Skin of body (tissue), 3 donors: ENCODE measurements at places on chromosomes 5 and 9.

DNA sequence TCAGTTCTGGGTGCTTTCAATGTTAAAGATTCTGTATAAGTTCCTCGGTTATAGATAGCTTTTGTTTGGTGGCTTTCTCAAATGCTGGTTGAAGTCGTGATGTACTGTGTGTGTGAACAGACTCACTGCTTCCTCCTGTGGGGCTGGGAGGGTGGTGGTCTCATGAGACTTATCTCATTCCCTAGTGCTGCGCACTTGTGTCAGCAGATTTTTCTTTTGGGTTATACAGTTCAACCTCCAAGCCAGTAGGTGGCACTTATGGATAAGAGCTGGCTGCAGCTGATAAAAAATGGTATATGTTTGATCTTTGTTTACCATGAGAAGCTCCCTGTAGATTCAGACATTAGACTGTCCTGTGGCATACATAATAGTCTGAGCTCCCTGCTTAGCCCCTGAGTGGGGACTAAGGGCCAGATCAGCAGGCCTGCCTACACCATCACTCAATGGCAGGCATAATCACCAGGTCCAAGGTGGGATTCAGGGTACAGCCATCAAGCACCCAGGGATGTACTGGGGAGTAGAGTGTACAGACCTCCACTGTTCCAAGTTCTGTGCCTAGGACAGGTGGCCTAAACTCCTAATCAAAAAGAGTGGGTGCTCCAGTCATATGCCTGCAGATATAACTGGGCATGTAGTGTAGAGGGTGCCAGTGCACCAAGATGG, 174.2 kb downstream of the OXCT1 start:
- no peak for DNase-seq

GRCh38 chr5:156906807-156907206, 56.2 kb downstream of the TIMD4 start:
- DNase-seq, result no peak

DNA sequence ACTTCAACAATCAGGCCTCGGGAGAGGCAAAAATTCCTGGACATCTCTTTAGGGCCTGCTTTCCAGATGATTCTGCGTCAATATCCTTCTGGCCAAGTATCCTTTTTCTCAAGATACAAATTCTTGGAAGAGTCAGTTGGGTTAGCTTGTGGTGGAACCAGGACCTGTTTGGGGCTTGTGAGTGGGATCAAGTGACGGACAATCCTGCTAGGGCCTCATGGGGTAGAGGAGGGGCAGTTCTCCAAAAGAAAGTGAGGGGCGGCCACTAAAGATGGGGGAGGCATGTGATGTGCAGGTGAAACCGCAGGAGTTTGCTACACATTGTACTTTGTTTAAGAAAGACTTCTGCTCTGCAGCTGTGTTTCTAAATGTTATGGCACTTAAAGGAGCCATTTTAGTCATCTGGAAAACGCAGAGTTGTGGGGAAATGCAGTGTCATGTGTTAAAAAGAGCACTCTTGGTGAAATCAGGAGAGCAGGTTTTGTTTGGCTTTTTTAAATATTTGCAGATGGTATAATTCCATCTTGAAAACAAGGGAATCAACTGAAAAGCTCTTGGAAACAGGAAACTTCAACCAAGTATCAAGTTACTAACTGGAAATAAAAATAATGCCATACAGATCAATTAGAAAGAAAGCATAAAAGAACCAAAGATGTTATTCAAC, 27.4 kb upstream of the GSN start:
- DNase-seq, result peak; percentile 67

DNA sequence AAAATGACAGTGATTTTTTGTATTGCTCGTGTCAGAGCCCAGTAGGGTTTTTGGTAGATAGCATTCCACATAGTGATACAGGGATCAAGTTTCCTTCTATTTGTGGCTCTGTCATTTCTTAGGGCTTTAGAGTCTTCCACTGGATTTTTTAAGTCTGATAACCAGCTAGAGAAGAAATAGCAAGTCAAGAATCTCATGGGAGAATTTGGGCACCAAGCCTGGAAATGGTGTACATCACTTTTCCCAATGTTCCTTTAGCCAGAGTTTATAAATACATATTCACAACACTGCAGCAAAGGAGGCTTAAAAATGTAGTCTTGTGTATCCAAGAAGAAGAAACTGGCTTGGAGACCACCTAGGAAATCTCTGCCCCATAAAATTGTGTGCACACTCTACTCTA, 647.1 kb upstream of the KLF4 start:
- DNase-seq, result no peak

DNA sequence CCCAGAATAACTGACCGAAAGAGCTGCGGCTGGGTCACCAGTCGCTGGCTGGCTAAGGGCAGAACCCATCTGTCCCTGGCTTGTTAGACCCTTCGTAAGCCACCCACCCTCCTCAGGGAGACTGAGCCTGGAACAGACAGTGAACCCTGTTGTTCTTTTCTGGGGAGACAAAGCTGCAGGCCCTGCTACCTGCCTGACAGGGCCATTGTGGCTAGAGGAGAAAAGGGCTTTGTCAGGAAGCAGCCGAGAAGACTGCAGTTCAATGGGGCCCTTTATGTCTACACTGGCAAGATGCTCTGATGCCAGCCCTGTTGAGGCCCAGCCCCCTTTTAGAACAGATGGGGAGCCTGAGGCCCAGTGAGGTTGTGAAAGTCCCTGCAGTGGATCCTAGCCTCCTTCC, 3.7 kb upstream of the NIPAL4 start:
- DNase-seq, result no peak

GRCh38 chr5:181121675-181122561, 9.1 kb downstream of the OR2V1 start:
- DNase-seq, result no peak

DNA sequence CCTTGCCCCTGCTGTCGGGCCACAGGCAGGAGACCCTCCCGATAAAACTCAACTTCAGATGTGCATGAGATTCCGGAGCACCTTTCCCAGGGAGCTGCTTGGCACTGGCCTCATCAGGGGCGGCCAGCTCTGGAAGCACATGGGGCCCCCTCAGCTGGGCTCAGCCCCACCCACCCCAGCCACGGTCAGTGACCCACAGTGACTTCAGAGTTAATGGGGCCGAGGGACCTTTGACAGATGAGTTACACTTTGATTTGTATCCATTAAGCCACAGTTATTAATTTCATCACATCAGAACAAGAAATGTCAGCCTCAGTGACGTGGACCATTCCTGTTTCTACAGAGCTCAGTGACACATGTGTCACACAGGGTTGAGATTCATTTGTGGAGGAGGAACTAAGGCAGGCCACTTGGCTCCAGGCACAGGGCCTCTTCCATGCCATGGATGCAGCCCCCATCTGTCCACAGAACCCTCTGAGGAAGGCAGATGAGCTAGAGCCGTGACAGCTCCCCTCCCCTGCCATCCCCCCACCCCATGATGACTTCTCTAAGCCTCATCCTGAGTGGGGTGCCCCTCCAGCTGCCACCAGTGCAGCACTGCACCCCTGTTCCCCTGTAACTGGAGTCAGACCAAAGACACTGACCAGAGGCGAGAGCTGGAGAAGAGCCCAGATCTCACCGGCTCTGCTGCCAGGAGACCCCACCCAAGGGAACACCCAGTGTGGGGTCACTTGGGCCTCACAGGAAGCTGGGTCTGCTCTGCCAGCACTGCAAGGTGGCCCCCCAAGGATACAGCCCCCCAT, 69.4 kb upstream of the ADAMTS2 start:
- DNase-seq, result no peak

DNA sequence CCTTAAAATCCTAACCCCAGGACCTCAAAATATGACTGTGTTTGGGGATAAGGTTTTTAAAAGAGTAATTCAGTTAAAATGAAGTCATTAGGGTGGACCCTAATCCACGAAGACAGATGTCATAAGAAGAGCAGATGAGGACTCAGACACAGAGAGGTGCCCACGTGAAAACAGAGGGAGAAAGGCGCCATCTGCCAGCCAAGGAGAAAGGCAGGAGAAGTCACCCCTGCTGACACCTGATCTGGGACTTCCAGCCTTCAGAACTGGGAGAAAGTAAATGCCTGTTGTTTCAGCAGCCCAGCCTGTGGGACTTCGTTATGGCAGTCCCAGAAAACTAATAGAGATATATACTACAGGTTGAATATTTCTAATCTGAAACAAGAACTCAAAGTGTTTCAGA, 67.4 kb downstream of the ROR2 start:
- DNase-seq, result no peak

GRCh38 chr5:67908126-67908765, 307.3 kb upstream of the PIK3R1 start:
- no peak for DNase-seq

- no peak for DNase-seq
These were observed 1.4 kb downstream of the SLC44A1 start for GRCh38 chr9:105245891-105246161.

DNA sequence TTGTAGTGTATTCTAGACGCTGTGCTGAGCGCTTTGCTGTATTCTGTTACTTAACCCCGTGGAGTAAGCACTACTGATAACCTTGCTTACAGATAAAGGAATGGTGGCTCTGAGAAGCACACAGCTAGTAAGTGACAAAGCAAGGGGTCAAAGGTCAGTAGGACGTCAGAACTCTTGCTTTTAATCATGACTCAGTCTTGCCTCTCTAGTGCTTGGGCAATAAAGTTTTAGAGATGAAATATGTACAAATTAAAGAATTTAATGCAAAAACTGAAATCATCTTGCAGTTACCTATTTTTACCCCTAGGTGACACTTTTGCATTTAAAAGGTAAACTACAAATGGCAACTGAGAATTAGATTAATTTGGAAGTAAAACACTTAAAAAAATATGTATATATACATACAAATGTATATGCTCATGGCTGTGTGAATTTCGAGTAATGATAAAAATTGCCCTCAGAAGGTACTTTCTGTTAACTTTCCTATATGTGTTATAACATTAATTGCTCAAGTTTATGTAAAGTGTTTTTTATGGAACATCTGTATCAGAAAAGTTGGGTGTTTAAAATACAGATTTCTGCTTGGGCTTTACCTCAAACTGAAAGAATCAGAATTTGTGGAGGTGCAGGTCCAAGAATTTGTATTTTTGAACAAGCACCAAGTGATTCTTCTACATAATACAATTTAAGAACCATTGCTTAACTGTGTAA, 175.1 kb upstream of the DAB2 start:
- no peak for DNase-seq

DNA sequence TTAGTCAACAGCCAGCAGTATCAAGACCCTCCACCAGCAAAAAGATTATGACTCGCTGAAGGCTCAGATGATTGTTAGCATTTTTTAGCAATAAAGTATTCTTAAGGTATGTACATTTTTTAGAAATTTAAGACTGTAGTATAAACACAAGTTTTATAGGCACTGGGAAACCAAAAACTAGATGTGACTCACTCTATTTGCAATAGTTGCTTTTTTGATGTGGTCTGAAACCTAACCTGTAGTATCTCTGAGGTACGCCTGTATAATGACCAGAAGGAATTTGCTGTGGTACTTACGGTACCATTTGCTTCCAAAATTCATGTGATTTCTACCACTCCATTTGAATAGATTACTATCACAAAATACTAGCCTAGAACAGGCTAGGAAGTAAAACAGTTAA, 60.8 kb downstream of the WDR41 start:
- no peak for DNase-seq

DNA sequence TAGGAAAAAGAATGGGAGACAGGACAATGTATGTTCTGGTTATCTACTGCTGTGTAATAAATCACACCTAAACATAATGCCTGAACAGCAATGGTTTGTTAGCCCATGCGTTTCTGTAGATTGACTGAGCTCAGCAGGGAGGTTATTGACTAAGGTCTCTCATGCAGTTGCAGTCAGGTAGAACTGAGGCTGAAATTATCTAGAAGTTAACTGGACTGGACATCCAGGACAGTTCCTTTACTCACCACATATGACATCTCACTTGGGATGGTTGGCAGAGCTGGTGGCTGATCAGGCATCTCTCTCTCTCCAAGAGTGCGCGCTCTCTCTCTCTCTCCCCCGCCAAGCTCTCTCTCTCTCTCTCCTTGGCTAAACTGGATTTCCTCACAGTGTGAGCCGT, 8.9 kb upstream of the FOXB2 start:
- no peak for DNase-seq

GRCh38 chr9:83505282-83505681, 32.9 kb downstream of the FRMD3 start:
- no peak for DNase-seq

GRCh38 chr5:155794795-155795194, 532.2 kb upstream of the SGCD start:
- DNase-seq, result no peak

- no peak for DNase-seq
These were observed 37.7 kb downstream of the PCDHAC2 start for GRCh38 chr5:141003791-141004611.

DNA sequence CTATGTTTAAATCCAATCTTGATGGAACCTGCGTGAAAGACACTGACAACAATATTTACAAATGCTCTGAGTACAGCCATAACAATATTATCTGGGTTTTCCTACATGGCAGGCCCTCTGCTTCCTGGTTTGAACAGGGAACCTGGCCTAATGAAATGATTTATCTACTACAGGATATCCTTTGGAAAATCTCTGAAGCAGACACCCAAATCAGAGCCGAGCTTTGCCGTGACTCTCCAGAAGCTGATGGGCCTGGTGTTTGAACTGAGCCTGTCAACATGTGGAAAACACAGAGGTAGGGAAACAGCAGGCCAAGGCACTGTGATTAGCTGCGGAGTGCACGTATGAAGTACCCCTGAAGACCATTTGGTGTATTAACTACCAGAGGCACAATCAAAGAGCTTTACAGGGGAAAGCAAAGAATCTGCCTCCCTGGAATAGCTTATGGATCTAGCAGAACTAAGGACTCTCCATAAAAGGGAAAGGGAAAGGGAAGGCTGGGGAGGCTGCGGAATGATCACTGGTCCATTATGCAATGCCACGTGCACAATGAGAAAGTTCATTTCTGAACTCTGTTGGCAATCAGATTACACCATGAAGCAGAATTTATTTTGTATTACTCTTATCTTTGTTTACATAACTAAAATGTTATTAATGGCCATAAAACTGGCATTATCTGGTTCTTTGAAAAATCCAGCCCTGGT, 321.9 kb downstream of the EBF1 start:
- DNase-seq, result no peak

GRCh38 chr9:89753472-89754055, 148.8 kb downstream of the GADD45G start:
- no peak for DNase-seq

GRCh38 chr5:172776235-172776594, 5.2 kb upstream of the DUSP1 start:
- no peak for DNase-seq

- DNase-seq, result no peak
These were observed 1.5 kb downstream of the KIF12 start for GRCh38 chr9:114097613-114098020.

DNA sequence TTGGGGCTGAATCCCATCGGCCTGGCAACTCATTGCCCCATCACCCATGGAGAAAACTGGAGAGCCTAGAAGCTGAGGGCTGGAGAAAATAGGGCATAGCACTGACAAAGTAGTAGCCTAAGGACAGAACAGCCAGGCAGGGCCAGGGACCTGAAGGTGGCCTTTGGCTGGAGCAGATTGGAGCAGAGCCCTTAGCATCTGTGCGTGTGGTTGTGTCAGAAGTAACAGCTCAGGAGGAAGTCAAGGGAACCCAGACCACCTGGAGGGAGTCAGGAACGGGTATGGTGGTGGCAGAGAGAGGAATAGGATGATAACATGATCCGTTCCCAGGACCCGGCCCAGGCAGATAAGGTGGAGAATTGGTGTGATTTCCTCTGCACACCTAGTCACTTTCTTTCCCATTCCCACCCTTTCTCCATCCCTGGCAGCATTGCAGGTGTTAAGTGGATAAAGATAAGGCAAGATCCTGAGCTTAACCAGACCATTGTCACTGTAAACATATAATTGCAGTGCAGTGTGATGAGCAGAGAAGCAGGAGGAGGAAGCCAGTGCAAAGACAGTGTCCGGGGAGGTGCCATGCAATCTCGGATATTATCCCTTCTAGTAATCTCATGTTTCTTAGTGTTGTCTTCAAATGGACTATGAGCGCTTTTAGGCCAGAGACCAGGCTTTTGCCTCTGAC, 67.0 kb downstream of the NDFIP1 start:
- no peak for DNase-seq
